ENCODE measurements at places on chromosomes 5 and 9.

DNA sequence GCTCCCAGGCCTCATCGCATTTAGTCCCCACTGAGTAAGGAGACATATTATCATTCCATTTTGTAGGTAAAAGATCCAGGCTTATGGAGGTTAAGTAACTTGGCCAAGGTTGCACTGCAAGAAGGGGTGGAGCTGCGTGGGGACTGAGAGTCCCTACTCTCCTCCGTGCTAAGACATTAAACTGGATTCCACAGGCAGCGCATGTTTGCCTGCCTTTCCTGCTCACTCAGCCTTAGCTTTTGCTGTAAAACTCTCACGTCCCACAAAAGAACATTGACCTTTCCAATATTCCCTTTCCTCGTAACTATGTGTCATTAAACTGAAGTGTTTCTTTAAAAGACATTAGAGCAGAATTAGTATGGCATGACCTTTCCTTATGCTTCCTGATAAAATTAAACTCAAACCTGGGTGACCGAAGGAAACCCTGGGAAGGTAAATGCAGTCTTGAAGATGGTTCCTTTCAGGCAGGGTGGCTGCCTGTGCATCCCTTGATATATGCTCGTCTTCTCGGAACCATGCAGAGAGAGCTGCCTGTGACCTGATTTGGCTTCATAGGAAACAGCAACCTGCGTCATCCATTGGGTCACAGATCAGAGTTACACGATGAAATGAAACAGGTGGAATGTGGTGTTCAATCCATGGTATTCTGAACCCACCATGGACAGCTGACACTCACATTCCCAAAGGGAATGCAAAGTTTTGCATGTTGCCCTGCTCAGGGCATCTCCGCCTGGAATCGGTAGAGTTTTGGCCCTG lies 85.9 kb downstream of the TMEM252 start:
- DNase-seq = no peak

GRCh38 chr9:137064027-137064879 lies 6.1 kb downstream of the SAPCD2 start:
- DNase-seq = no peak

DNA sequence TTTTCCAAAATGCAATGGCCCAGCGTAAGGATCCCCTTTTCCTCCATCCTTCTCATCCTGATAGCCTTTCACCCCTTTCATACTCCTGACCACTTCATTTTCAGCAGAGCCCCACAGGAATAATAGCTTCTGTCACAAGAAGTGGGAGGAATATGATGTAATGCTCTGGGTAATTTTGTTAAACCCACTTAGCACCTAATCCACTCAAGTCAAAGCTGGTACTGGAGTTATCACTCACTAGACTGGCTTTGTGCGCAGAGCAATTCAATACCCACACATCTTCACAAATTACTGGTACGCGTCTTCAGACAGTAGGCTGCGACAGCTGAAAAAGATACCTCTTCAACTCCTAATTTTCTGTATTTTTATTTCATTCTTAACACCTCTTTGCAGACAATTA lies 2232.8 kb upstream of the WWC1 start:
- DNase-seq = no peak

GRCh38 chr5:134100283-134101091 lies 14.0 kb upstream of the TCF7 start:
- DNase-seq = no peak

GRCh38 chr5:121100931-121101330 lies 636.8 kb downstream of the PRR16 start:
- DNase-seq = no peak

GRCh38 chr5:159947708-159948358 lies 31.6 kb downstream of the ADRA1B start:
- no peak for DNase-seq

- DNase-seq = no peak
These were observed 37.4 kb upstream of the SSBP2 start for GRCh38 chr5:81788329-81788728.

DNA sequence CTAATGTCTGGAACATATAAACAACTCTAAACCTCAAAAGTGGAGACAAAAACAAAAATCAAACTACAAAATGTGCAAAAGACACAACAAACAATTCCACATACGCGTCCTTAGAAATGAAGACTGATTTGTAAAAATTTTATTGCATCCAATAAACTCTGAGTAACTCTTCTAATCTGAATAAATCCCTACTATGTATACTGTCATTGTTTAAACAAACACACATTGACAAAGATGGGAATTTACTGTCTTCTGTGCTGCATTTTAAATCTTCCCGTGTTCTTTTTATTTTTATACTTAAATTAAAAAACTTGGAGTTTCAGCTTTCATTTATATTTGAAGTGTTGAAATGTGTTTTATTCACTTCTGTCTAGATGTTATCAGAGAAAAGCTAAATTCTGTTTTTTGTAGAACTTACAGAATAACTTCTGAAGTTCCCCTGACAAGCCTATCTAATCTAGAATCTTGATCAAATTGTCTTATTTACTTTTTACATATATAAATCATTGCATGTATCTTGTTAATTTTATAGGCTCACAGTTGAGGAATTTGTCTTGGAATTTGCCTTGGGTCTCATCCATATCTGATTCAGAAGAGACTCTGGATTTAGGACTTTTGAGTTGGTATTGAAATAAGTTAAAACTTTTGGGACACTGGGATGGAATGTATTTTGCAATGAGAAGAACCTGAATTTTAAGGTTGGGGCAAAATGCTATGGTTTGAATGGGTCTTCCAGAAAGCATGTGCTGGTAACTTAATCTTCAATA lies 2064.4 kb upstream of the C9orf72 start:
- no peak for DNase-seq

DNA sequence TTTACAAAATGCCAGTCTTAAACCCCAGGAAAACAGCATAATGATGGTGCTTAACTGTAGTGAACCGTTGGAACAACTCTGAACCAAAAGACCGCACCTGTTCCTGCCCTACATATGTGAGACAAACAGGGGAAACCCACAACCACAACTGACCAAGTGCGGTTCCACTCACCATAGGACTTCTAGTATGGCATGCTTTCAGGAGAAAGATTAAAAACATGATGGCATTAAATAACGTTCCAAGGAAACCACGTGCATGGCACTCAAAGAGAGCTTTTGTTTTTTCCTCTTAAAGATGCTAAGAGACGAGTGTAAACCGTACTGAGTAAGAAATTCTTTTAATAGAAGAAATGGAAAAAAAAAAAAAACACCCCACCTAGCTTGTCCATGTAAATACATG lies 119.8 kb downstream of the SSBP2 start:
- no peak for DNase-seq

DNA sequence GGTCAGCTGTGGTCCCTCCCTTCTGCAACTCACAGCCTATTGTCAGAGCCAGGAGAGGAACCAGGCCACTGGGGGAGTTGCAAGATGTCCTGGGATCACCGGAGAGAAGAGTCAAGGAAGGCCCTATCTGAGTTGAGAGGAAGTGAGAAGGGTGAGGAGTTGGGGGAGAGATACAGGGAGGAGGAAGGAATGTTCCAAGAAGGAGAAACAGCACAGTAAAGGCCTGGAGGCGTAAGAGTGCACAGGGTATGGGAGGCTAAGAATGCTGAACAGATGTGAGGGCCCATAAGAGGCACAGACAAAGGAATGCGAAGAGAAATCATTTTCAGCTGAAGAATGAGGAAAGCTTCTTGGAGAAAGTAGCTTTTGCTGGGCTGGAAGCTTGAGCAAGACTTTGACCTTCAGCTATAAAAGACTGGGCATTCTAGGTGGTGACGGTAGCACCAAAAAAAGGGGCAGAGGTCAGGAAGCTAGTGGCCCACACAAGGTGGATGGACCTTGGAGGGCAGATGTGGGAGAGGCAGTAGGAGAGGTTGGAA lies 21.6 kb upstream of the CSF1R start:
- DNase-seq = no peak

DNA sequence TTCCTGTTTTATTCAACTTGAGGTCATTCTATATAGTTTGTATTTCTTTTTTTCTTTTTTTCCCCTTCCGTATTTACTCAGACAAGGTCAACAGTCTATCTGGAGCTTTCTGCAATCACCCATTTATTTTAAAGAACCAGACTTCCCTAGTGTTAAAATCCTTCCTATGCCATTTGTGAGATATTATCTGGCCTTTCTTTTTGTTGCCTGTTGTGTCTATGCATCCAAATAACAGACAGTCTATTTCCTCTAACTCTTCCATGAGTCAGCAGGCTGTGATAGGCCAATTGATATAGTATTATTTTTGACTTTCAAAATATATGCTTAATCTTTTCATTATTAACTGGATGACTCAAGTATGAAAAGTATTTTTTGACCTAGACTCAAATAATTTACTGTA lies 291.2 kb upstream of the PTPRD start:
- DNase-seq = no peak

- DNase-seq = no peak
These were observed 14.5 kb upstream of the LPCAT1 start for GRCh38 chr5:1538276-1538675.

DNA sequence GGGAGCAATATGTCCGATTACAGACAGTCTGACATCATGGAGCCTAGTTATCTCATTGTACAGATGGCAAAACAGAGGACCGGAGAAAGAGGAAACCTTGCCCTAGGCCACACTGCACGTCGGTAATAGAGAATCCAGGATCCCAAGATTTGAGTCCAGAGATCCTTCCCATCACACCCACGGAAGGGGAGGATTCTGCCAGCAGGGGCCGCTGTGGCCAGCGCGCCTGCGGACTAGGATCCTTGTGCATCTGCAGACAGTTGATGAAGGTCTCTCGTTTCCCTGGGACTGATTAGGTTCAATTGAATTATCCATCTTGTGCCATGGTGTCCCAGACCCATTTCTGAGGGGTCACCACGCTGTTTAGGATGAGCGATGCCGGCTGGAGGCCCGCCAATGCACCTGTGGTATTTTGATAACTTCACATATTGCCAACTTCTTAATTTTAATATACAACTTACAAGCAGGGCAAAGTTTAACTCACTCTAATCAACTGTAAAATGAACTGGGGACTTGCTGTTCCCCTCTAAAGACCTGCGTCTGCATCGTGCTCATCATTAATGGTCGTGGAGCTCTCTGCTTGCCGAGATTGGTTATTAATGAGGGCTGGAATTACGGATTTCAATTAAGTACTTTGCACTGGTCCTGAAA lies 592.7 kb upstream of the BRINP1 start:
- DNase-seq = no peak

DNA sequence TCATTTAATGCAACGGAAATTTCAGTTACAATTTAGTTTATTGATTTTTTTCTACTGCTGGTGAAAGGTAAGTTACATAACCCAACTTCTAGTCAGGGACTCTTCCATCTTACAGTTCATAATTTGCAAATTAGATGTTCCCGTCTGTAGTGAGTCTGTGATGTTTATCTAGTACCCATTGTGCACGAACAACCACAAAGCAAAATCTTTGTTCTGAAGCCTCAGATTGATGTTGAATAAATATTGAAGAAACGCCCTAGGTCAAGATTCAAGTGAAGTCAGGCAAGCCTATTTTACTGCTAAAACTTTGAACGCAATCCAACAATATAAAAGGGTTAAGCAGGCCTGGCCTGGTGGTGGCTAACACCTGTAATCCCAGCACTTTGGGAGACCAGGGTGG lies 43.1 kb downstream of the BASP1 start:
- no peak for DNase-seq

GRCh38 chr5:7850395-7851239 lies at the start of gene CFAP90:
TSS of gene CFAP90 (minus strand) at chr5:7851133. CDS start at chr5:7851021, 112 bp downstream.
- peak; percentile 24 for DNase-seq

GRCh38 chr5:140145818-140146522 lies 20.2 kb downstream of the IGIP start:
- DNase-seq = no peak

DNA sequence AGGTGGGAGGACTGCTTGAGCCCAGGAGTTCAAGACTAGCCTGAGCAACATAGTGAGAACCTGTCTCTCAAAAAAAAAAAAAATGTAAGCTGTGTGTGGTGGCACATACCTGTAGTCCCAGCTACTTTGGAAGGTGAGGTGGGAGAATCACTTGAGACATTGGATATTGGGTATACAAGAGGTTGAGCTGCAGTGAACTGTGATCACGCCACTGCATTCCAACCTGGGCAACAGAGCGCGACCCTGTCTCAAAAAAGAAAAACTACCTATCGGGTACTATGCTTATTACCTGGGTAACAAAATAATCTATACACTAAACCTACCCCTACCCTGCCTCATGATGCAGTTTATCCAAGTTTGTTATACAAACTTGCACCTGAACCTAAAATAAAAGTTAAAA lies 64.9 kb downstream of the AOPEP start:
- no peak for DNase-seq

DNA sequence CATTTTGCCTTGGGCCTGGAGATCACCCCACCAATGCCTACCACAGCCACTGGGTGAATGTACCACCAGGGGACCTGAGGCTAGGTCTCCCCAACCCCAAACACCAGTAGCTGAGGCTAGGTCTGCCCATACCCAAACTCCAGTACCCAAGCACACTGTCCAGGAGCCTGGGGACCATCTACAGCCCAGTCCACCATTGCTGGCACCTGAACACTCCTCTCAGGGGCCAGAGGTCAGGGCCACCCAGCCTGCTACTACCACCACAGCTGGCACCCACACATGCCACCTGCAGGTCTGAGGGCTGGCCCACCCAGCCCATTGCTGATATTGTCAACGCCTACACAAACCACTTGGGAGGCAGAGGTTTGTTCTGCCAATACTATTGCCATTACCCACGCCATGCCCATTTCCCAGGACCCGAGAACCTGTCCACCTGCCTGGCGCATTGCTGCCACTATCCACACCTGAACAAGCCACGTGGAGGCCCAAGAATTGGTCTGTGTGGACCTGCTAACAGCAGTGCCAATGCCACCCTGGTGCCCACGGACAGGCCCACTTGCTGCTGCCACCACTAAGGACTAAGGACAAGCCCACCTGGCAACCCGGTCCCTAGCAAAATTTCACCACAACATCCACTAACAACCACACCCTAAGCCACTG lies 59.2 kb downstream of the ZDHHC21 start:
- no peak for DNase-seq

GRCh38 chr5:135221187-135221473 lies 177.9 kb downstream of the MACROH2A1 start:
- DNase-seq = no peak

DNA sequence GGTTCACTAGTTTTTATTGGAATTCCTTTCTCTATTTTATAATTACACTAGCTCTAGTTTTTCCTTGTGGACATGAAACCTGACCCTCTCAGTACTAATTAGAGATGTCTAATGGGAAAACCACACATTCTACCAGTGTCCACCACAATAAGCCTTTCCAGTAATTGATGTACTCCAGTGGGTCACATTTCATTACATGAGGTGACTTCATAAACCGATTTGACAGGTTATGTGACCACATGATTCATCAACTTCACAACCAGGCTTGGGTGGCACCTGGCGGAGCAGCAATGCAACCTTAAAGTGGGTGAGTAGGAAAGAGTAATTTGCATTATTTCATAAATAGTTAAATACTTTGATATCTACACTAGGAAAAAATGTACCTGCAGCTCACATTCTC lies 284.2 kb upstream of the ADAMTS16 start:
- no peak for DNase-seq

- no peak for DNase-seq
These were observed 1369.8 kb upstream of the NUDT12 start for GRCh38 chr5:104932431-104932830.

- no peak for DNase-seq
These were observed 384.6 kb upstream of the CD180 start for GRCh38 chr5:67581203-67581602.

Data from NCI-H2107 (cell line).